ENCODE measurements at places on chromosomes 12 and 14. TPM values are rescaled to one million over a fixed set of nuclear protein-coding genes. Genes with fewer than 3 reads are reported as not detected.
A peak's percentile ranks its signal among the peaks of the same experiment; 100 is the strongest.

GRCh38 chr12:46491548-46491947 is 119.0 kb upstream of the SLC38A2 start:
- DNase-seq: no peak
- H3K36me3 ChIP-seq: no peaks in the 10 kb centered on the region
- no peak overlapping the region for H3K27ac ChIP-seq

Gene VRTN
- 0.23 TPM for total RNA-seq

- peak; percentile 13 for DNase-seq
- H3K27ac ChIP-seq: no peak overlapping the region
- no peaks in the 10 kb centered on the region for H3K27me3 ChIP-seq
- no peak overlapping the region for H3K4me3 ChIP-seq
These were observed 9.4 kb downstream of the SETD1B start for GRCh38 chr12:121812921-121813896.

DNA sequence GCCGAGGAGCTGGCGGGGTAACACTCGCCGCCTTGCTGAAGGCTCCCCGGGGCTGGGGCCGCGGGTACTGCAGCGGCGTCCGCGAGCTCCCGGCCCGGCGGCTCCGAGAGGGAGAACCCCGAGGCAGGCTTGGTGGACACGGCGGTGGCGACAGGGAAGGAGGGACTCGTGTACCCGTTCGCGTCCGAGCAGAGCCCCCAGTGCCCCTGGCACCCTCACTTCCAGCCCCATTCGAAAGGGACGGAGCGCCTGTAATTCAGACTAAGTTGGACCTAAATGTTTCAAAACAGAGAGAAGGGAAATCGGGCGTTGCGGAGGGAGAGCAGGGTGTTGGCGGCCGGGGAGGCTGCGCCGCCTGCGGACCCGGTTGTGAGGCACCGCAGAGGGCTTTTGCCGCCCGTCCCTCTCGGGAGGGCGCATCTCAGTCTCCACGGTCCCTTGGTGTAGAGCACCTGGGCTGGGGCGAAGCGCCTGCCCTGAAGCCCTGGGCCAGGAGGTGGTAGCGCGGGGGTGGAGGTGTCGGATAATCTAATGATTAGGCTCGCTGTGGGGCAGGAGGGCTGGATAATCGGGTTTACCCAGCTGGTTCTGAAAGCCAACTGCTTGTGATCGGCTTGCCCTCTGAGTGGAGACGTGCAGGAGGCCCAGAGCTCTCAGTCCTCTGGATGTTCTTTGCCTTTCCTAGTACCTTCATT is 771 bp downstream of the DAAM1 start:
- H3K4me3 ChIP-seq: peak overlapping the region; percentile 69
- peak; percentile 59 for DNase-seq
- peak overlapping the region; percentile 60 for H3K27ac ChIP-seq
- H3K27me3 ChIP-seq: no peaks in the 10 kb centered on the region

DNA sequence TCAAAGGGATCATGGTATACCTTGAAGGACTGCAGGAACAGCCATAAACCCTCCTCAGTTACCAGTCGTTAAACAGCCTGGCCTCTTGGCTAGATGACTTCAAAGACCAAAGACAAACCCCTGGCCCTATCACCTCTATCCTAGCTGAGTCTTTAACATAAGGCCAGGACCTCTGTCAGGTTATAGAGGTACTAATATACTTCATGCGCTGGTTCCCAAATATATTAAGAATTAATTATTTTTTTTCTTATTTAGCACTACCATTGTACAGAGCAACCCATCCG is 459.8 kb downstream of the RAD51B start:
- H3K36me3 ChIP-seq: no peaks in the 10 kb centered on the region
- H3K4me1 ChIP-seq: peaks cover 9% of the 10 kb centered on the region
- no peak for DNase-seq
- no peak overlapping the region for H3K27ac ChIP-seq
- H3K27me3 ChIP-seq: no peaks in the 10 kb centered on the region

DNA sequence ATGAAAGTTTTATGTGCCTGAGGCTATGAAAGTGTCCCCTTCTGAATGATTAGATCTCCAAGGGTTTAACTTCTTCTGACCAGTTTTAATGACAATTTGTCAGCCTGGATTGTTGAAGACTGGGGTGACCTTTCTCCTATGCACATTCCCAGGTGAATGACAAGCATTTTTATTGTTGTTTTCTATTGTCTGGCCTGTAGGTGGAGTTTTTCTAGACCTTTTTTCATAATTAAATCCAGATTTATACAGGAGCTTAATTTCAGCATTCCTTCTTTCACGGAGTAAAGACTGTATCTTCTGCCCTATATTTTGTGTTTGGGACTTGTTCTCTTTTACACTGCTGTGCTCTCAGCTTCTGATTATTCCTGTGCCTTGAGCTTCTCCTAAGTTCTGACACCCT is 125.0 kb upstream of the FAR2 start:
- H3K27me3 ChIP-seq: no peaks in the 10 kb centered on the region
- DNase-seq: no peak
- no peaks in the 10 kb centered on the region for H3K4me1 ChIP-seq

DNA sequence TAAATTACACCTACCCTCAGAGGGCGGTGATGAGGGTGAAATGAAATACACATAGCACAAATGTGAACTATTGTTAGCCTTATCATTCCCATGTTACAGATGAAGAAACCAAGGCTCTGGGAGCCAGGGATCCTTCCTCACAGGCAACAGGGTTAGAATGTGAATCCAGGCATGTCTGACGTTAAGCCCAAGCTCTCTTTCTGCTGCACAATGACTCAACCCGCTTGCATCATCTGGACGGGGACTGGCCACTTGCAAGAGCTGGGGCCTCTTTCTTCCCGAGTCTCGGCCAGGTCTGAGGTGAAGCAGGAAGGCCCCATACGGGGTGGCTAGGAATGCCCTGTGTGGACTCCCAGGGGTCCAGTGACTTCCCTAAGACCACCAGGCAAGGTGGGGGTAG is 105.2 kb downstream of the RBM19 start:
- no peaks in the 10 kb centered on the region for H3K27me3 ChIP-seq
- DNase-seq: no peak
- no peak overlapping the region for H3K27ac ChIP-seq
- H3K4me3 ChIP-seq: no peak overlapping the region

- H3K36me3 ChIP-seq: no peaks in the 10 kb centered on the region
- no peaks in the 10 kb centered on the region for H3K4me1 ChIP-seq
- no peaks in the 10 kb centered on the region for H3K27me3 ChIP-seq
- no peak for DNase-seq
These were observed 120.2 kb downstream of the EMP1 start for GRCh38 chr12:13316587-13317246.

GRCh38 chr12:9925705-9926393 is 6.3 kb downstream of the CLEC2A start:
- H3K27ac ChIP-seq: no peak overlapping the region
- no peak for DNase-seq
- no peaks in the 10 kb centered on the region for H3K36me3 ChIP-seq
- no peaks in the 10 kb centered on the region for H3K27me3 ChIP-seq

DNA sequence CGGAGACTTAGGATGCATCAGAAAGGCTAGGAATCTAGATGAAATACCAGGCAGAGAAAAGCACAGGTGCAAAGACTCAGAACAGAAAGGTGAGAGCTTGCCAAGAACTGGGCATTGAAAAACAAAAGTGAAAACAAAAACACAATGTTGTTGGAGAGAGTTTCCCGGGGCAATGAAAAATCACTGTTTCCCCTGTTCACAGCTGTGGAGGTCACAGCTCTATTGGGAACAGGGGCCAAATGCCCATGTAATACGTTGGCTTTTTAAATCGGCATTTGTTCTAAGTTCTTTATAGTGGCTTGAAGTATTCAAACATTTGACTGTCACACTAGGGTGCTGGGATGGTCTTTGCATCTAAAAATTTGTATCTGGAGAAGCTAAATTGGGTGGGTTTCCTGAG is 108.3 kb downstream of the SLC15A4 start:
- no peaks in the 10 kb centered on the region for H3K36me3 ChIP-seq
- no peaks in the 10 kb centered on the region for H3K4me1 ChIP-seq
- H3K27me3 ChIP-seq: no peaks in the 10 kb centered on the region

DNA sequence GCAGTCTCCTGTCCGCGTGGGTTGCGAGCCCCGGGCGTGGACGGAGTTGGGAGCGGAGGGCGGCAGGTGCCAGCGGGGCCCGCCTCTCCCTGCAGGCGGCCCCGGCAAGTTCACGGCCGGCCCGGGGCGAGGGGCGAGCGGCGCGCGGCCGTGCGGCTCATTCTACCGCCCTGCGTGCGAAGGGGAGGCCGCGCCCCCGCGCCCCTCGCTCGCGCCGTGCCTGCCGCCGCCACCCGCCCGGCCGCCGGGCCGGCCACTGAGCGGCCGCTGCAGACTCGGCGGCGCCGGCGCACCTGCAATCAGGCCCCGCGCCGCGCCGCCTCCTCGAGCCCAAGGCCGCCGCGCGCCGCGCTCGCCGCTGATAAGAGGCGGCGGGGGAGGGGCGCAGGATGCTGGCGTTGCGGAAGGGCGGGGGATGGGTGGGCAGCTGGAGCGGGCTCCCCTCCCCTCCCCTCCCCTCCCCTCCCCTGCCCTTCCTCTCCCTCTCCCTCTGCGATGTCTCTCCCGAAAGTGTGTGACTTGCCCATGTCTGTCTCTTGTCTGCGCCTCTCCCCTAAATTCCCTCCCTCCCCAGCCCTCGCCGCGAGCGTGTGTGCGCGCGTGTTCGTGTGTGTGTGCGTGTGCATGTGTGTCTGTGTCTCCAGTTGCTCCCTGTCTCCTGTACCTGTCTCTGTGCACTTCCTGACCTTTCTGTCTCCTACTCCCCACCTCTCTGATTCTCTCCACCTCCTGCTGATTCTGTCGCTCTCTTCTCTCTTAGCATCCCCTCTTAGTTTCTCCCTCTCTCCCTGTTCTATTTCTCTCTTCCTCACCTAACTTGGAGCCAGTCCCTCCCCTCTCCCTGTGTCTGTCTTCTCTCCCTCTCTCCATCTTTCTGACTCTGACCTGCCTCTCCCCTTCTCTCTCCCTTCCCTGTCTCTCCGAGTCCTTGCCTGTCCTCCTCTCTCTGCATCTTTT is 768.1 kb upstream of the TBX3 start:
- no peaks in the 10 kb centered on the region for H3K27me3 ChIP-seq
- H3K27ac ChIP-seq: no peak overlapping the region
- peak overlapping the region; percentile 31 for H3K4me3 ChIP-seq

Gene AMDHD1
- 0.57 TPM for total RNA-seq

DNA sequence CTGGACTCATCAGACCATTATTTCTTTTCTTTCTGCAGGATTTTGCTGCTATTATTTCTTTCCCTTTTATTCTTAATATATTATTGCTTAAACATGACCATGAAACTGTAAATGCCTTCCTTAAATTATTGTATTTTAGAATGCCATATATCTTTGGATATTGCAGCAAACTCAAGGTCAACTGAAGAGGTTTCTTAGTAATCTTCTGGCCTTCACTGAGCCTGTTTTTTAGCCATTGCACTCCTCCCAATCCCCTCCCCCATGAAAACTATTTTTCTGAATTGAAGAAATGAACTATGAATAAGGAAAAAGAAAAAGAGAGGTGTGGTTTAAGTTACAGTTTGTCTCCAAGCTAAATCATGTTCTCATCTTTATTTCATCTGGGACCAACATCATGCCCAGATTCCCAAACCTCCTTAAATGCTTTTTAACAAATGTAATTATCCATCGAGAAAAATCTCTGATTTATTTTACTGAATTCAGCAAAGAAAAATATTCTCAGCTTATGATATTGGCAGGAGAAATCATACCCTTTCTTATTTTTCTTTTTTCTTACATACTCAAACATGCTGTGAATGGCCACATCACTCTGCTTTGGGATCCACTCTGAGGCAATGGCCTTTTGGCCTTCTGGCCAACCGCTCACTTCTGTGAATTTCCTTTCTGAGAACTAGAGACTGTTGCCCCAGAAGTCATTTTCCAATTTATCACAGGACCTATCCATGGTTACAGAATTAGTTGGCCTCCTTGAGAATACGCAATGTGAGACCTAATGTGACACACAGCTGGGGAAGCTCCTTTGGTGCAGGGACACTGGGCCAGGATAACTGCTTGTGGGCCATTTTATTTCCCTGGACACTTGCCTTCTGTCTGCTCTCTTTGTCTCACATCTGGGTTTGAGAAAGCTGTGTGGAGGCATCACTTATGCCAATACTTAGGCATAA is 50.9 kb downstream of the IGF1 start:
- no peak overlapping the region for H3K4me3 ChIP-seq
- no peaks in the 10 kb centered on the region for H3K36me3 ChIP-seq
- DNase-seq: no peak
- H3K4me1 ChIP-seq: peaks cover 12% of the 10 kb centered on the region
- no peak overlapping the region for H3K27ac ChIP-seq
- no peaks in the 10 kb centered on the region for H3K27me3 ChIP-seq

- H3K27me3 ChIP-seq: no peaks in the 10 kb centered on the region
- H3K4me1 ChIP-seq: peaks cover 3% of the 10 kb centered on the region
- no peak overlapping the region for H3K4me3 ChIP-seq
- DNase-seq: no peak
- no peak overlapping the region for H3K27ac ChIP-seq
- no peaks in the 10 kb centered on the region for H3K36me3 ChIP-seq
These were observed 50.3 kb upstream of the KITLG start for GRCh38 chr12:88630561-88630960.

DNA sequence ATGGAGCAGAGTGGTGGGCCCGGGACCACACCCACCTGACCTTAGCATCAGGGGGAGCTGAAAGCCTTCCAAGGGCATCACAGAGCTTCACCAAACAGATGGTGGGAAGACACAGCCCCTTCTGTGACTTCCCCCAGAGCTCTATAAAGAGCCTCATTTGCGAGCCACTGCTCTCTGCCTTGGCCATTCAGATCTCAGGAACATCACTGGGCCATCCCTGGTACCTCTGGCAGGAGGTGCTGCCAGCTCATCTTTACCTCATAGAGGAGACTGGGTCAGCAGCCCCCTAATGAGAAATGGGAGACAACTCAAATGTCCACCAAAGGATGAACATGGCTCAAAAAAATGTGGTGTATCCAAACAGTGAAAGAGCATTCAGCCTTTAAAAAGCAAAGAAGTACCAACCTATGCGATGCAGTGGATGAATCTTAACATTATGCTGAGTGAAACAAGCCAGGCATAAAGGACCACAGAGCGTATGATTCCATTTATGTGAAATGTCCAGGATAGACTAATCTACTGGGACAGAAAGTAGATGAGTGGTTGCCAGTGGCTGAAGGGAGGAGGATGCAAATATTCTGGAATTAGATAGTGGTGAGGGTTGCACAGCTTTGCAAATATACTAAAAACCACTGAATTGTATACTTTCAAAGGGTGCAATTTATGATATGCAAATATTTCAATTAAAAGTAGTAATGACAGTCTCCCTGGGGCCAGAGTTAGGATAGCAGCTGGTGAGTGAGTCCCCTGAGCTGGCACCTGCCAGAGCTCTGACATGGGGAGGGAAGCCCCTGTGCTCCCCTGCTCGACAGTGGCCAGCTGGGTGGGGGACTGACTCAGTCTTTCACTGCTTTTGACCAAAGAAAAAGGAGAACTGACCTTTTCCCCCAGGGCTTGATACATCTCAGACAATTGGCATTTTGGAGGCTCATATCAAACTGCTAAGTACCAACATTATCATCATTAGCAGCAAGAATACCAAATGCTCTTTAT is 116.6 kb downstream of the GCH1 start:
- no peaks in the 10 kb centered on the region for H3K27me3 ChIP-seq
- no peaks in the 10 kb centered on the region for H3K4me1 ChIP-seq
- no peak for DNase-seq
- no peak overlapping the region for H3K27ac ChIP-seq
- no peaks in the 10 kb centered on the region for H3K36me3 ChIP-seq

GRCh38 chr14:102034301-102034700 is 52.5 kb downstream of the HSP90AA1 start:
- no peak for DNase-seq
- H3K36me3 ChIP-seq: no peaks in the 10 kb centered on the region
- no peak overlapping the region for H3K27ac ChIP-seq

All from ovary (tissue), 10 donors.